Activated CD4-positive, alpha-beta T cell treated with anti-CD3 and anti-CD28 coated beads for 48 hours (primary cell): ENCODE measurements at places on chromosomes 4 and X.
A peak's percentile ranks its signal among the peaks of the same experiment; 100 is the strongest.

GRCh38 chr4:8886612-8887406 lies 15.2 kb upstream of the HMX1 start:
- DNase-seq = no peak

GRCh38 chr4:124541652-124542420 lies 170.7 kb downstream of the ANKRD50 start:
- DNase-seq = no peak

GRCh38 chrX:2325076-2325784 lies 175.5 kb downstream of the DHRSX start:
- DNase-seq = peak; percentile 14

GRCh38 chrX:150211988-150212387 lies 151.1 kb upstream of the MAMLD1 start:
- DNase-seq = no peak

GRCh38 chr4:8451440-8452182 lies 11.0 kb downstream of the TRMT44 start:
- no peak for DNase-seq

DNA sequence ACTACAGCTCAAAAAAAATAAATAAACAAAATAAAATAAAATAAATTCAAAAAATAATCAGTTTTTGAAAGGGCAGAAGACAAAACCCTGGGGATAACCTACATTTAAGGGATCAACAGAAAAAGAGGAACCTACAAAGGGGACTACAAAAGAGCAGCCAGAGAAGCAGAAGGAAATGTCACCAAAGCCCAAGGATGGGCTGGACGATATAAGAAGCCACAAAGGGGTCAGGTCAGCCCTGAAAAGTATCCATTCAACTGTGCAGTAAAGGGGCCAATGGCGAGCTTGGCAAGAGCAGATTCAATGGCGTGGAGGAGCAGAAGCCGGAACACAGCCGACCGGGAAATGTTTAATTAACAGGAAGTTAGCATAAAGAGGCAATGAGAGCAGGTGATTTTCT lies 16.9 kb downstream of the ACOT9 start:
- DNase-seq = no peak

DNA sequence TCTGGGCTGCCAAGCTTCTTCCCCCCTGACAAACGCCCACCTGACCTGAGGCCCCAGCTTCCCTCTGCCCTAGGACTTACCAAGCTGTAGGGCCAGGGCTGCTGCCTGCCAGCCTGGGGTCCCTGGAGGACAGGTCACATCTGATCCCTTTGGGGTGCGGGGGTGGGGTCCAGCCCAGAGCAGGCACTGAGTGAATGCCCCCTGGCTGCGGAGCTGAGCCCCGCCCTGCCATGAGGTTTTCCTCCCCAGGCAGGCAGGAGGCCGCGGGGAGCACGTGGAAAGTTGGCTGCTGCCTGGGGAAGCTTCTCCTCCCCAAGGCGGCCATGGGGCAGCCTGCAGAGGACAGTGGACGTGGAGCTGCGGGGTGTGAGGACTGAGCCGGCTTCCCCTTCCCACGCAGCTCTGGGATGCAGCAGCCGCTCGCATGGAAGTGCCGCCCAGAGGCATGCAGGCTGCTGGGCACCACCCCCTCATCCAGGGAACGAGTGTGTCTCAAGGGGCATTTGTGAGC lies 37.0 kb downstream of the HTRA3 start:
- DNase-seq = no peak

GRCh38 chr4:69714086-69714485 lies 46.3 kb downstream of the SULT1B1 start:
- no peak for DNase-seq

DNA sequence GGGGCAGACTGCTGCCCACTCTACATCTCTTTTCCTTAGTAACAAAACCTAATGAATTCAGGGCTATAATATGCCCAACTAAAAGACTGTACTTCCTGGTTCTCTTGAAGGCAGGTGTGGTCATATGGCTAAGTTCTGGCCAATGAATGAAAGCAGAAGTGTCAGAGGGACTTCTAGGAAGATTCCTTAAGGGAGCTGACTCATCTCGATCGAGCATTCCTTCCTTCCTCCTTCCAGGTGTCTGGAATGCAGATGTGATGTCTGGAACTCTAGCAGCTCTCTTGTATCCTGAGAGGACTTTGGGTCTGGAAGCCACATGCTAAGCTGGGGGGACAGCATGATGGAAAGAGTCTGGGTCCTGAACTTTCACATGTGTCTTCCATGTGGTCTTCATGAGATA lies 116.2 kb upstream of the STX18 start:
- DNase-seq = no peak

- DNase-seq = peak; percentile 40
Observed at GRCh38 chr4:30380404-30380998, 339.7 kb upstream of the PCDH7 start.

DNA sequence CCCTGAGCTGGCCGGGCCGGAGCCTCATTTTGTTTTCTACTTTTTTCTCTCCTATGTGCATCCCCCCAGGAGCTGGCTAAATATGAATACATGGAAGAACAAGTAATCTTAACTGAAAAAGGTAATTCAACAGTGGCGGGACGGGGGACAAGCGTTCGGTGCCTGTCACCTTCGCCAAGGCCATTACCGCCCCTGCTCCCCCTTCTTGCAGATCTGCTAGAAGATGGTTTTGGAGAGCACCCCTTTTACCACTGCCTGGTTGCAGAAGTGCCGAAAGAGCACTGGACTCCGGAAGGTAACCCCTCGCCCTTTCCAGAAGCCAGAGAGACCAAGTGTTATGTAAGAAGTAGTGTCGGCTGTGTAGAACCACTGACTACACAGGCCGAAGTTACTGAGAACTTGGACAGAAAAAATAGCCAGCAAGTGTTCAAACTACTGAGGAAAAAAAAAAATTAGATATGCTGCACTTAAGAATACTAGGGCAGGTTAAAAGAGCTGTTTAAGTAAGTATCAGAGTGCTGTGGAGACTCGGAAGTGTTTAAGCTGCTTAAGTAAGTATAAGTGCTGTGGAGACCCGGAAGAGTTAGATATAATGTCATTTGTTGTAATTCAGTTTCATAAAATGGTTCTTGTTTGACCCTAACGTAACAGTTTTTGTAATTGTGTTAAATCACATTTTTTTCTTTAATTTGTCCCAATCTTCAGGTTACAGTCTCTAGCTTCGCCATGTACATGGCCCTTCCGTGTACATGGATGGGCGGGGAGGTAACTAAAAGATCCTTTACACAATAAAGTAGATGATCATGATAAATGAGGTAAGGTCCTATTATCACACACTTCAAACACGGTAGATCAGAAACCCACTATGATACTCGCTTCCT lies 856 bp downstream of the SAT1 start:
- peak; percentile 9 for DNase-seq

DNA sequence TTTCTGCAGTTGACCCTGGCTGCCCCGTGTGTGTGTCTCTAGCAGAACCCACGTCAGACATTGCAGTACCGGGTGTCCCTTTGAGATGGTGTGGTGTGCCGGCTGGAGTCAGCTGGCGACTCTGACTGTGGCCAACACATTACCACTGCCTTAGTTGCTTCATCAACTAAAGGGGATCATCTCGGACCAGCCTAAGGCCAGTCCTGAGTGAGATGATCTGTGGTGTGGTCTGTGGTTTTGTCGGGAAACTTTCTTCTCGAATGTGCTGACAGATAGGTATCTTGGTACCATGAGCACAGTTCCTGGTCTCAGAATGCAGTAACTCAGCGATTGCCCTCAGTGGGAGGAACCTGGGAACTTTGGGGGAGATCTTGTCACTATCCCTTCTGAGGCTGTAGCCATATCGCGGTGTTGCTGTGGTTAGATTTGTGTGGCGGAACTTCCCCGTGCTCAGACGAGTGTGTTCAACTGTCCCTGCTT lies 15.8 kb downstream of the TBC1D14 start:
- DNase-seq = no peak

- no peak for DNase-seq
Observed at GRCh38 chrX:114675365-114675764, 91.5 kb downstream of the HTR2C start.

- no peak for DNase-seq
Observed at GRCh38 chr4:169765835-169766234, 8.1 kb upstream of the HPF1 start.

- no peak for DNase-seq
Observed at GRCh38 chrX:42948723-42949657, 171.0 kb upstream of the PPP1R2C start.

DNA sequence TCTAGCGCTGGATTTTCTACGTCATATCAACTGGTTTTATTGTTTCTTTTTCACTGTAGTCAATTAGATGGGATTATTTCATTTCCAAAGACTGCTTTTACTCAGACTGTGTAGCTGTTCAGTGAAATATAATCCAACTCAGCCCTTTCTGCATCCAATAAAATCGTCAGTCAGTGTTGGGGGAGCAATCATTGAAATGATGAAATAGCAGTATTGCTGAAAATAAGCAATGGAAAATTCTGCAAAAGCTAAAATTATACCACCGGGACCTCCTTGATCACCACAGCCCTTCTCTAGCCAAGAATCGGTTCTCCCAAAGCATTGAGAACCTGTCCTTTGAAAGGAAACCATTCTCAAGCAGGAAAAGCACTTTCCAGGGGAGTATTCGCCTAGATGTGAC lies 243.1 kb upstream of the TENM3 start:
- DNase-seq = no peak

DNA sequence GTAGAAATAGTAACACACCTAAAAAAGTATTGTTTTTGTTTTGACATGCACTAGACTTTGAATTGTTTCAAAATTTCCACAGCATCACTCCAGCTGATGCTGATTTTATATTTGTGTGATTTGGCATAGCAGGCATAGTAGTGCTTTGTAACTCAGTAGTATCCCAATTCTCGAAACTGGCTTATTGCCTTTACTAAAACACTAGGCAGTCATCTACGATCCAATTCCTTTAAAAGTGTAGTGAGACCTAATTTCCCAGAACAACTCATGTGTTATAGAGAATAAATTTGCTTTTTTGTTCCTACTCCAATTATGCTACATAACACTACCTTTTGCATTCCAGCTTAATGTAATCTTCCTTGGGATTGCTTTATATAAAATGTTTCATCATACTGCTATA lies 797.7 kb downstream of the ADGRL3 start:
- no peak for DNase-seq
